GM10248 (cell line): ENCODE measurements at places on chromosomes 1 and 21.
A peak's percentile ranks its signal among the peaks of the same experiment; 100 is the strongest.

- DNase-seq: no peak
These were observed 14.1 kb upstream of the RAB42 start for GRCh38 chr1:28577738-28578536.

DNA sequence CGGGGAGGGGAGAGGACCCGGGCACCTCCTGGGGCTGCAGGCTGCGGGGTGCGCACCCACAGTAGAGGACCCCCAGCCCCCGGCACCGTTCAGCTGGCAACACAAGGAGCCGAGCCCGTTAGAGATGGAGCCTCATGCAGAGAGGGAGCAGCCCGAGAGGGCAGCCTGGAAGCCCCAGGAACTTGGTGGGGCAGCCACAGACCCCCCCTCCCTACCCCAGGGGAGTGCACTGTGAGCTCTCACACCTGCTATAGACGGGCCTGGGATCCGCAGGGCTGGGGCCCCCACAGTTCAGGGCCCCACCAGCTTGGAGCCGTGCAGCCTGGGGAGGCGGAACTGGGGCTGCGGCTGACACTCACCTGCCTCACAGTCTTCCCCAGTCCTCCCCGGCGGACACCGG, 47.0 kb downstream of the ARHGEF16 start:
- no peak for DNase-seq

DNA sequence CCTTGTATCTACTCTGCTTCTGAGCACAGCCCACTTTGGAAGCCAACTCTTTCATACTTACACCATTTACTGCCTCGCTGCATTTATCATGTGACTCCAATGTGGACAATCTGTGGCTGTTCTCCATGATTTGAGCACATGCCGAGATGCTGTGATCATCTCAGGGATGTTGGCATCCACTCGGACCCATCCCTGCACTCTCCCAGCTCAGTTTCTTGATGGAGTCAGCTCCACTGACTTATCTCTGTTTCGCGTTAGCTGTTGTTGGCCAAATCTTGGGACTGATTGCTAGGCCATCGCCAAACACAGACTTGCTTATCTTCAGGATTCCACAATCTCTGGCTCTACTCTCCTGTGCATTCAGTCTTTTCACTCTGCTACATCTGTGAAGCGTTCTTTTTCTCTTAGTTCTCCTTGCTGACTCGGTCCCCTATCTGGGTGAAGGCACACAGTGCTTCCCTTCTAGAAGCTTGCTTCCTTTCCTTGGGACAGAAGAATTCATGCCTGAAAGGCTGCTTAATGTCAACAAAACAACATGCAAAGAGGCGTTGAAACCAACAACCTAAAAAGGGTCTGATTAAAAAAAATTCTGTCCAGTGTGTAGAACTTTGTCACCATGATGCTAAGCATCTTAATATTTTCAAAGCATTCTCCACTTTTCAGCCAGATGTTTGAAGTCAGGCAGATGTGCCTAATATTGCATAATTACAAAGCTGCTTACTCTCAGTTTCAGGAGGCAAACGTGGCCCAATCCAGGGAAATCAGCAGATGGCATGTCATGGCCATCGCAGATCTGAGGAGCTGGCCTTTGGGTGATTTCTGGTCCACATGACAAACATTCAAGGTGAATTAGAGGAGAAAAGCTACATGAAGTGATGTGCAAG, 120.7 kb downstream of the NGF start:
- DNase-seq: no peak

- no peak for DNase-seq
These were observed 226.6 kb downstream of the TM2D1 start for GRCh38 chr1:61498342-61498741.

DNA sequence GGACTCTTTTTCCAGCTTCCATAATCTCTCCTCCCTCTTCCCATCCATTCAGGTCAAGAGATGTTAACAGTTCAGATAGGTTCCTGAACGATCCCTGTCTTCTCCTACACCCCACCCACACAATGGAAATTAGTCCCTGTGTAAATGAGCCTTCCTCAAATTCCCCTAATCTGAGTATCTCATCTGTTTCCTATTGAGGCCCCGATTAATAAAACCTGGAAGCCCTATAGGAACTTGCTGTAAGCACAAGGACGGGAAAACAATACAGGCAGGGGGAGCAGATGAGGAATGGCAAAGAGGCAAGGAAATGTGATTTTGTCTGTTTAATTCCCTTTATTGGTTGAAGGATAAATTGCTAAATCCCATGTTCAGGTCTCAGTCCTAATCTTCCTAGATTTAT, 7.1 kb upstream of the GPX7 start:
- DNase-seq: no peak

- DNase-seq: no peak
These were observed 153.2 kb downstream of the COQ8A start for GRCh38 chr1:227093309-227093708.

DNA sequence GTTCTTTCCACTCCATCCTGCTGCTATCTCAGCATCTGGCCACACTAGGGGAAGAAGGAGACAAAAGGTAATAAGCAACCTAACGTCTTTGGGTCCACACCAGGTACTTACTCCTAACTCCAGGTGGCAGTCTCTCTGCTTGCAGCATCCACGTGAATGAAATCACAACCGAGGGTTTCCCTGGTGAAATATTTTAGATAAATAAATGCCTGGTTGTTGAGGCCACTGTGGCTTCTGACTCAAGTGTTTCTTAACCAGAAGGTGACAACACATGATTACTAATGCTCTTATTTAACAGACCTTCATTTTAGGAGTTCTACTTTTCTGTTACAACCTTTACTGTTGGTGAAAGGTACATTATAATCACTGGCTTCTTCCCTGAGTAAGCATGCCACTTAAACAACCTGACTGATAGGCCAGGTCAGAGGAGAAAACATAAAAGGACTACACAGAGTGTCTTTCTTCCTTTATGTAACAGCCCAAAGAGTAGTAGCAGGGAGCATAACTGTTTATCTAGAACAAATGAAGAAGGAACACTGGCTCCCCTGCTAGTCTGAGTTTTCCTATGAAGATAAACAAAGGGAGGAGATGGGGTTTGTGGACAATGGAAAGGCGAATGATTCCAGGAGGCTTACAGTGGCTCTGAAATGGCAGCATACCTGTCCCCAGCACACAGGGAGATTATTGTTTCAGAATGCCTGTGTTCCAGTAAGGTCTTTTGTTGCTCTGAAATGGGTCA, 59.9 kb downstream of the SYT6 start:
- DNase-seq: no peak

GRCh38 chr21:17610911-17611310, 1.8 kb downstream of the BTG3 start:
- DNase-seq: no peak

DNA sequence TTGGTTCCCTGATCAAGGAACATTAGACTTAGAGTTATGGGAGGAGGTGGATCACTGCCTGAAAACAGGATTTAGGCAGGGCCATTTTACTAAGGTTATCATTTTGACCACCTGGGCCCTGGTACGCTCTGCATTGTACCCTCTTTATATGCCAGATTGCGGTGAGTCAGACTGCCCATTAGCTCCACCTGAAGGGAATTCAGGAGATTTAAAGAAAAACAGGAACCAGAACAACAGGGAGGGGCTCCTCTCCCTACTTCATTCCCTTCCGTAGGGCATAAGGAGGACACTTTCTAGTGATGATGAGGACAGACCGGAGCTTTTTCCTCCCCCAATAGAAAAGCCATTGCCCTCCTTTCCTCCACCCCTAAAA, 20.6 kb upstream of the ITLN1 start:
- DNase-seq: no peak

GRCh38 chr1:87926131-87926830, 597.6 kb downstream of the LMO4 start:
- DNase-seq: no peak

DNA sequence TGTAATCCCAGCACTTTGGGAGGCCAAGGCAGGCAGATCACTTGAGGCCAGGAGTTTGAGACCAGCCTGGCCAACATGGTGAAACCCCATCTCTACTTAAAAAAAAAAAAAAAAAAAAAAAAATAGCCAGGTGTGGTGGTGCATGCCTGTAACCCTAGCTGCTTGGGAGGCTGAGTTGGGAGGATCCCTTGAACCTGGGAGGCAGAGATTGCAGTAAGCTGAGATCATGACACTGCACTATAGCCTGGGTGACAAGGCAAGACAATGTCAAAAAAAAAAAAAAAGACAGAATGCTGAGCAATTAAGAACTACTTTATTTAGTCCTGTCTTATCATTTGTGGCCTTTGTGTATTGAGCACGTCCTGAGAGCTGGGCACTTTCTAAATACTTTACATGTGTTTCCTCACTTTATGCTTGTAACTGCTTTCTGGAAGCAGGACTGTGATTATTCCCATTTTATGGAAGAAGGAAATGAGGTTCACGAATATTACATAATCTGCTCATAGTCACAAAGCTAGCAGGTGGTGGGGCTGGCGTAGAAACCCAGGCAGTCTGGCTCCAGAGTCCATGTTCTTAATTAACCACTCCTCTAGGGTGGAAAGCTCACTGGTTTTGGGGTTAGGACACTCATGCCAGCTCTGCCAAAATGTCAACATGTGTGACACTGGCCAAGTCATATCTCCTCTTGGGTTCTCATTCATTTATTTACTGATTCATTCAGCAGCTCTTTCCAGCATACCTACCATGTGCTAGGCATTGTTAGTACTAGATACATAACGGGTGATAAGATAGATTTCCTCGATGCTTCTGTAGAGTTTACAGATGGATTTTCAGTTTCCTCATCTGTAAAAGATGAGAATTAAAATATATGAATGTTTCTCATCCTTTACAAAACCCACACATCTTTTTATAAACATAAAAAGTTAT, 57.7 kb downstream of the DDR2 start:
- no peak for DNase-seq

GRCh38 chr1:63428815-63429214, 61.4 kb downstream of the ALG6 start:
- no peak for DNase-seq

- DNase-seq: no peak
These were observed 47.0 kb downstream of the F5 start for GRCh38 chr1:169538998-169539871.

DNA sequence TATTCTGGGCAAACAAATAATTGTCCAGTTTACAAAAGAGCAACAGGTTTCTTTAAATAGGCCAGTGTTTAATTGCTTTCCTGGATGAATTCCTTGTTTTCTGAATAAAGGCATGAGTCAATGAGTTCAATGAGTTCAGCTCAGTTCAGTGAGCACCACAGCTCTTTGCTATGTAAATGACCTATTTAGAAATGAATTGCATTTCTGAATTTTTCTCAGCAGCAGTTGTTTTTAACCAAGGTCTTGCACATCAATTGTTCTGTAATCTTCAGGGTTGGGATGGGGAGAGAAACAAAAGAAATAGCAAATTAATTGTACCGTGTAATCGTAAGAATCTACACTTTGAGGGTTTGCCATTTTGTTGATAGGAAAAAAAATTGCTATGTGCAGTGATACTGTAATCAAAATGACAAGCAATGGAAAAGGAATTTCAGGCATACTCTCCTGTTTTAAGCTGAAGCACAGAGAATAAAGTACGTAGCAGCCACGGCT, 45.7 kb downstream of the MIS18A start:
- DNase-seq: no peak

GRCh38 chr1:25893116-25893515, 13.1 kb downstream of the STMN1 start:
- DNase-seq: no peak

GRCh38 chr1:89616844-89617627, 15.9 kb upstream of the LRRC8C start:
- DNase-seq: no peak

GRCh38 chr1:154943649-154944400, 7.3 kb upstream of the PMVK start:
- peak; percentile 66 for DNase-seq

- no peak for DNase-seq
These were observed 399.0 kb downstream of the HHAT start for GRCh38 chr1:210727709-210728108.

- DNase-seq: no peak
These were observed 69.4 kb downstream of the MEGF6 start for GRCh38 chr1:3541936-3542335.

DNA sequence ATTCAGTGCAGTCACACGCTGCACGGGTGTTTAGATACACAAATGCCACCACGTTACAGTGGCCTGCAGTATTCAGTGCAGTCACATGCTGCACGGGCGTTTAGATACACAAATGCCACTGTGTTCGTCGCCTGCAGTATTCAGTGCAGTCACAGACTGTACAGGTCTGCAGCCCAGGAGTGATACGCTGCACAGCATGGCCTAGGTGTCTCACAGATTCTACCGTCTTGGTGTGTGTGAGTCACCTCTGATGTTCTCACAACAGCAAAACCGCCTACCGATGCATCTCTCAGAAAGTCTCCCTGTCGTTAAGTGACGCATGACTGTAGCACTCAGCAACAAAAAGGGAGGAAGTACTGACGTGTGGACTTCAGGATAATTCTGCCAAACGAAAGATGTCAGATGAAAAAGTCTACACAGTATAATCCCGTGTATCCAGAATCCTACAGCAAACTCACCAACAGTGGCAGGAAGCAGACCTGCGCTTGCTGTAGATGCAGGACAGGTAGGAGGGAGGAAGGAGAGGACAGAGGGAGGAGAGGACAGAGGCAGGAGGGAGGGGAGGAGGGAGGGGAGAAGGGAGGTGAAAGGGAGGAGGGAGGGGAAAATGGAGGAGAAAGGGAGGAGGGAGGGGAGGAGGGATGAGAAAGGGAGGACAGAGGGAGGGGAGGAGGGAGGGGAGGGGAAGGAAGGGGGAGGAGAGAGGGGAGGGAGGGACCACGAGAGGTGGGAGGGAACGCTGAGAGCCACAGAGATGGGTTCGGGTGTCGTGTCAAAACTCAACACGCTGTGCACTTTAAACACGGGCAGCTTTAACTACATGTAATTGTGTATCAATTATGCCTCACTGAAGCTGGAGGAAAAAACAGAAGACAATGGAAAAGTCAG, 36.3 kb upstream of the PCBP3 start:
- no peak for DNase-seq

- no peak for DNase-seq
These were observed 61.1 kb downstream of the SDC3 start for GRCh38 chr1:30847358-30847972.

GRCh38 chr1:208397286-208397685, 153.1 kb upstream of the PLXNA2 start:
- no peak for DNase-seq

GRCh38 chr1:200372885-200373181, 37.0 kb downstream of the ZNF281 start:
- DNase-seq: no peak

GRCh38 chr1:107328087-107328486, 187.2 kb downstream of the NTNG1 start:
- DNase-seq: no peak

DNA sequence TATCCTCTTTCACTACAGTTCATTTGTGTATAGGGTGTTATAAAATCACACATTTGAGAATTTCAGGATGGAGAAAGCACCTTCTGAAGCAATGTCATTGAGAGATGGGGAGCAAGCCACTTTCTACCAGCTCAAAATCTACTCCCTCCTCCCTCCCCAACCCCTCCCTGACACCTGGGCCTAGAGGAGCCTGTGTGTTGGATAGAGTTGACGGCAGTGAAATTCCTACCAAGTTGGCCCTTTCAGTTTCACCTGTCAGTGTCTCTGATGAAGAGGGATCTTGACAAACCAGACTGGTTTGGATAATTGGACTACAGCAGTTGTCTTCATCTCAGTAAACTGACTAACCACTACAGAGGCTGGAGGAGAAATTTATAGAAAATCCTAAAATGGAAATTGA, 125.0 kb upstream of the HOOK1 start:
- DNase-seq: no peak

- no peak for DNase-seq
These were observed 494 bp upstream of the PIP5K1A start for GRCh38 chr1:151197863-151198253.
